ENCODE measurements at places on chromosomes 1 and 21.

DNA sequence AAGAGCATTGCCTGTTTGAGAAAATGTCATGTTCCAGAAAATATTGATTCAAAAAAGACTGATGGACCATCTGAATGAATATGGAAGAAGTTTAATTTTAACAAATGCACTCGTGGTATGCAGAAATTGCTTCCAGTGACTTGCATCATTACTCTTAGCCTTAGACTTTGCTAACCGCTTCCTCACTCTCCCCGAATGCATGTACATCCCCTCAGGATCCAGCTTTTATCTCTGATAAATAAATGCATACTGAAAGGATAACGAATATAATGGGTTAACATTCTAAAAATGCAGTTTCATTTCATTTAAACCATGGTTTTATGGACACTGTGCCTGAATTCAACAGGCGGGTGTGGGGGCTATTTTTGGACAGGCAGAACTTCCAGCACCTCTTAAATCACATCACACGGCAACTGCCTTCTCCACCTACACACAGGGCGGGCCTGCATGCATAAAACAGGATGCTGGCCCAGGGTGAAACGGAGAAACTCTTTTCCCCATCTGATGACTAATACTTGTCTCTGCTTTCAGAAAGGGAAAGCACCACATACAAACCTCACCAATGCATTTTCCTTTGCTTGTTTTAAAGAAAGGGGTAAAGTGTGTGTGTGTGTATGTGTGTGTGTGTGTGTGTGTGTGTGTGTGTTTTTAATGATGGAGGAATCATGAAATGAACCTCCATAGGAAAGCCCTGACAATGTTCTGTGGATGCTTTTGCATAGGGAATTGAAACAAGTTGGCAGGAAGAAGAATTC lies 48.7 kb downstream of the SPAG17 start:
- peak; percentile 32 for DNase-seq

DNA sequence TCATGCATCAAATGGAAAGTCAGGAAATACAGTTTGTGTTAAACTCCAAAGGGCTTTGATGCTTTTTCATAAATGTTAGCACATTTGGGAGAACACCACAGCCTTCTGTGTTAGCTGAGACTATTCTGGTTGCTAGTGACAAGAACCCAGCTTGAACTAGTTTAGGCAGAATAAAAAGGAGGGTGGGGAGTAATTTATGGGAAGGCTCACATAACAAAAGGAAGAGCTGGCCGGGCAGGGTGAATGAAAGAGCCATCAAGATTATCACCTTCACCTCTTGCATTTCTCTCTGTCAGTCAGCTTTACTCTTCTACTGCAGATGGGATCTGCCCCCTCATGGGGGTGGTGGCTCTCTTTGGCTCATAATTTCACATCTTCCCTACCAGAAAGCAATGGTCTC lies 75.4 kb upstream of the VTCN1 start:
- no peak for DNase-seq

GRCh38 chr1:14679027-14679688 lies 80.7 kb downstream of the KAZN start:
- no peak for DNase-seq

GRCh38 chr1:228927421-228927820 lies 192.1 kb downstream of the RHOU start:
- DNase-seq: no peak

- DNase-seq: no peak
Measured at GRCh38 chr21:39918558-39918957, 51.3 kb downstream of the PCP4 start.

- DNase-seq: peak; percentile 36
Measured at GRCh38 chr1:65264197-65264929, 45.0 kb upstream of the DNAJC6 start.

GRCh38 chr1:101967871-101968270 lies 28.9 kb downstream of the OLFM3 start:
- no peak for DNase-seq

DNA sequence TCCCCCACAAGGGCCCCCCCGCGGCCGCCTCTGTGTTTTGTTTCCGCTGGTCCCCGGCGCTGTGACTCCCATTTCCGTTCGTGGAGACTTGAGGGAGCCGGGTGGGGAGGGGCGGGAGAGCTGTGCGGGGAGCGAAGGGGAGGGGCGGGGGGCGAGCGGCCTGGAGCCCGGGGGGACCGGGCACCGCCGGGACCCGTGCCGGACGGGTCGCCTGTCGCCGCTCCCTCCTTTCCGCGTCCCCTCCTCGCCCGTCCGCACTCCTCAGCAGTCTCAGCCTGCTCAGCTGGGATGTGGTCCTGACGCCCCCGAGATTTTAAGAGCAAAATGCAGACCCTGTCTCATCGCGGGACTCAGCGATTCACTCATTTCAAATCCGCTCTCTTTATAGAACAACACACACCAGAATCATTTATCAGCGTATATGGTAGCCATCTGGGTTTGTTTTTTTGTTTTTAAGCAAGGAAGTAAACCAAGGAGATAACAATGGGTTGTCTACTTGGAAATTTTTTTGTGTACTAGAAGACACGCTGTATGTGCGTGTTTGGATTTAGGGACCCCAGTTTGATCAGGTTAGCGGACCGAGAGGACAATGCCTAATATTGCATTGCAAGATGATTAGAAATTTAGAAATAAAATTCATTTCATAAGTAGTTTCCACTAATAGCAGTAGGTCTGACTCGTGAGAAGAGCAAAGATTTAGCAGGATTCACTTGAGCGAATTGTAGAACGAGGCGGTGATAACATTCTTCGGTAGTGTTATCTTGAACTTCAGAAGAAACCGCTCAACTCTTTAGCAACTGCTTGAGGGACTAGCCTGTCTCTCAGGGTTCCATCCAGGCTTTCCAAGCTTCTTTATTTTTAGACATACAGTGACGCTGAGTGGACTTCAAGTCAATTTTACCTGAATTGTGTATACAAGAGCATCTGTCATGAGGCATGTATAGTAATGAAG lies 1.1 kb downstream of the GABPA start:
- peak; percentile 92 for DNase-seq

DNA sequence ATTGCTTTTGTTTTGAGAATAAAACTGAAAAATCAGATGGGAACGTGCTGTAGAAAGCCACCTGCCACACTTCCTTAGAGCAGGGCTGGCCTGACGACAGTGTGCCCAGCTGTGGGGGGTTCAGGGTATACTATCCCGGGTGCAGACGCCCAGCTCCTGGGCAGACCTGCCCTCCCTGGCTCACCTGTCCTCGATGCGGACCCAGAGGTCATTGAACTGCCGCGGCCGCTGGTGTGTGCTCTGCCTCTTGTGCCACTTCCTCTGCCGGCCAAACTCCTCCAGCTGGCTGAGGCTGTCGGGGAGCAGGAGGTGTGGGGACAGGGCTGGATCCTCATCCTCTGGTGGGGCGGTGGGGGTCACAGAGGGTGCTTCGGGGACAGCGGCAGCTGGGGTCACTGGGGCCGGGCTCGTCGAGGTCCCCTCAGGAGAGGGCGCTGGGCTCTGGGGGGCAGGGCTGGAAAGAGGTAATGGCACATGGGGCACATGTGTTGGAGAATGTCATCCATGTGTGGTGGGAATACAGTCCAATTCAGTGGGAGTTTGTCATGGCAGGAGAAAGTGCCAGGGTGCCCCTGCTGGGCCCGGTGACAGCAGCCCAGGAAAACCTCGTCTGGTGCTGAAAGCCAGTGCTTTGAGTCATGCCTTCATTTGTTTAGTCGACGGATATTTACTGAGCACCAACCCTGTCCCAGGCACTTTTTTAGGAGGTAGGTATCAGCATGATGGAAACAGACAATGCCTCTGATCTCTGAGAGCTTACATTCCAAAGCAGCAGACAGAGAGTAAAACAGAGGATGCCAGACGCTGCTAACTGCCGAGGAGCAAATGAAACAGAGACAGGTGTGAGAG lies 222.0 kb downstream of the TRABD2B start:
- no peak for DNase-seq

DNA sequence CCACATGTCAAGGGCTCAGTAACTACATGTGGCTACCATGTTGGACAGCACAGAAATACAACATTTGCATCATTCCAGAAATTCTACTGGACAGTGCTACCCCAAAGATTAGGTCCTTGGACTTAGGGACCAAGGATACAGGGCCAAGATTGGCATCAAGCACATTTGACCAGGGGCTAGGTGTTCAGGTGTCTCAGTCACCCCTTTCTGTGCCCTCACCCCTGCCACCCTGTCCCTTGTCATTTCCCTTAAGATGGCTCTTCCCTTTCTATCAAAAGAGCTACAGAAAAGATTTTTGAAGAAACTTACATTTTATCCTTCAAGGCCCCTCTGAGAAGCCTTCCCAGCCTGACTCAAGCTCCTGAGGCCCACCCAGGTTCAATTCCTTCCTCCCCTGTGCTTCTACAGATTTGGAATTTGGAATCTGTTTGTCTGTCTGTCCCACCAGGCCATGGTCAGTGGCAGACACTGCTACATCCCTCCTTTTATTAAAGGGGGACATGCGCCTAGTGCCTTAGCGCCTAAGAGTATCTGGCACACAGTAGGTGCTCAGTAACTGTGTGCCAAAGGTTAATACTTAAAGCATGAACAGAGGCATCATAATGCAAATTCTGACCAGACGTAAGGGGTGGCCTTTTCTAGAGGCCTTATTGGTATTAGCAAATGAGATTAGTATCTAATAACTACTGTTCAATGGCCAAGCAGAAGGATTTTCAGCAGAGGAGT lies 21.4 kb downstream of the CSF1 start:
- DNase-seq: no peak

GRCh38 chr1:81452693-81453366 lies 347.9 kb upstream of the ADGRL2 start:
- no peak for DNase-seq

DNA sequence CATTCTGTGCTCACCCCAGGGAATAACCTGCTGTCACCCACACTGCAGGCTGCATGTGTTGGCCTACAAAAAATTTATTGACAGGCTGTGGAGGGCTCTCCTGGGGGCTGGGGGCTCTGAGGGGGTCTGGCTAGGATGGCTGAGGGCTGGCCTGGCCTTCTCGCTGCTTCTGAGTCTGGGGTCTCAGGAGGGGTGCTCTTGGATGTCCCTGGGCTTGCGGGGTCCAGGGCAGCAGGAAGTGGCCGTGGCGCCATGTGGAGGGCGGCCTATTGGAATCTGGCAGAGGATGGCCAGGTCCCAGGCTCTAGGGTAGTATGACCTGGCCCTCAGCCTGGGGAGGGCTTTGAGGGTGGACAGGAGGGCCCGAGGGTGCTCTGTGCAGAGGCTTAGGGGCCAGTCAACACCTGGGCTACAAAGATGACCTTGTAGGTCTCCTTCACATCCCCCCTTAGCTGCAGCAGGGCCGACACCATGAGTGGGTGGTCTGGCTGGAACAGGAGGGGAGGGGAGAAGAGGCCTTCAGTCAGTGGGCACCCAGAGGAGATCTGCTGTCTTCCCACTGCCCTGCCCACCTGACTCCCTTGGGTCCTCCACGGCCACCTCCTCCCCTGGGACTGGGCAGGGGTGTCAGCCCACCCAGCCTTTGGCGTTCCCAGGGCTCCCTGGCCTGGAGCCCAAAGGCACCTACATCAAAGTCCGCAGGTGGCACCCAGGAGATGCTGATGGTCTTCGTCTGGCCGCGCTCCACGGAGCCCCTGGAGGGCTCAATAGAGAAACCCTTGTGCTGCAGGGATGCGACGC lies 3.0 kb upstream of the TMEM52 start:
- peak; percentile 21 for DNase-seq

Measured in left cardiac atrium (tissue), 4 donors.